ENCODE measurements at places on chromosomes 11 and 22.

- no peak for DNase-seq
These were observed 4.0 kb downstream of the CCKBR start for GRCh38 chr11:6263662-6264061.

DNA sequence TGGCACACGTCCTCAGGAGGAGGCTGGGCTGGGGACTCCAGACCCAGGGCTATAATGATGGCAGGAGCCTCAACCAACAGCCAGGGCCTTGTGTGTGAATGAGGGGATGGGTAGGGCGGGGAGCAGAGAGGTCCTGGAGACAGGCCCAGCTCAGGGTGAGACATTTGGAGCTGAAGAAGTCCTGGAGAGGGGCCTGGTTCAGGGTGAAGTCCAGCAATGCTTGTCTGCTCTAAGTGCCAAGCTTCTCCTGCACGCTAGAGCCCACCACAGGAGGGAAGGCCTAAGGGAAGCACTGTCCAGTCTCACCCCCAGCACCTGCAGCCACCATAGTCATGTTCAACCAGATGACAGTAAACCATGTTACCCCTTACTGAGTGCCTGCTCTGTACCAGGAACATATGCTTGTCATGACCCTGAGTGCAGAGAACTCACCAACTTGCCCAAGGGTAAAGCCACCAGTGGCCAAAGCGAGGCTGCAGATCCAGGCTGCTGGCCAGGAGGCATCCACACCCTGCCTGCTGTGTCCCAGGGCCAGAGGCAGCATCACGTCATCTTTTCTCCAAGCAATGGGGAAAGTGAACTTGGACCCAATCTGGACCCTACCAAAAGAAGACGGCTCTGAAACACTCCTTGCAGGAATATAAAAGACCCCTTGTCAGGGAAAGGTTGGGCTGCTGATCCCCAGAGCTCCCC lies 24.0 kb downstream of the LMO1 start:
- DNase-seq, result no peak

DNA sequence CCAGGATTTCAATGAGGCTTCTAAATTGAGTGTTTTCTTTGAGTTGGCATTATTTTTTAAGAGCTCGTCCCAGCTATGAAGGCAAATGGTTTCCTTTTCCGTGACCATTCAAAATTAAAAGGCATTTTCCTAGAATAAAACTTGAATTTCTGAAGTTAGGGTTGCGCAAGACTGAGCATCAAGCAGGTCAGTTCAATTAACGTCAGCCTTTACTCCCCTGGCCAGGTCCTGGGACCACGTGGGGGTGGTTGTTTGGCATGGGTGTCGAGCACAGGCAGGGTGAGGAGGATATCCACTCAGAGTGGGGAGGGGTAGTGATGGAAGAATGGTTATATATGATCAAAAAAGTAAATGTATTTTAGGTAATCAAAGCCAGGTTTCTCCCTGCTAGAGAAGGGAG lies 43.4 kb upstream of the TSKU start:
- no peak for DNase-seq

GRCh38 chr11:72411623-72412419 lies 22.5 kb downstream of the CLPB start:
- DNase-seq, result no peak

GRCh38 chr11:77072851-77073327 lies 6.1 kb downstream of the CAPN5 start:
- peak; percentile 29 for DNase-seq

GRCh38 chr11:117946156-117946841 lies 17.1 kb upstream of the TMPRSS13 start:
- DNase-seq, result no peak

- DNase-seq, result no peak
These were observed 37.9 kb upstream of the TOP3B start for GRCh38 chr22:22020425-22020852.

DNA sequence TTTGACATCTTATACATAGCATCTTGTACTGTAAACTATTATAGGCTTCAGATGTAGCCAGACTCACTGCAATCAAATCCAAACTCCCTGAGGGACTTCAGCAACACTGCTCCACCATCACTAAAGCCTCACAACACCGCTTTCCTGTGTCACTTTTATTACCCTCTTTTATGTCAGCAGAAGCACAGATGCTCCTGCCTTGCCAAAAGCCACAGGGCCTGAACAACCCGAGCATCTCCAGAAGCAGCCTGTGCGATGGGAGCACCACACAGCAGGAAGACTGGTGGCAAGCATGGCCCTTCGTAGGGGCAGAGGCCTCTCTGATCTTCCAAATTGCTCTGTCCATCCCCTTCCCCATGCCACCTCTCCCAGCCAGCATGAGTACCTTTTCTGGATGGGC lies 22.9 kb downstream of the TMEM123 start:
- no peak for DNase-seq

DNA sequence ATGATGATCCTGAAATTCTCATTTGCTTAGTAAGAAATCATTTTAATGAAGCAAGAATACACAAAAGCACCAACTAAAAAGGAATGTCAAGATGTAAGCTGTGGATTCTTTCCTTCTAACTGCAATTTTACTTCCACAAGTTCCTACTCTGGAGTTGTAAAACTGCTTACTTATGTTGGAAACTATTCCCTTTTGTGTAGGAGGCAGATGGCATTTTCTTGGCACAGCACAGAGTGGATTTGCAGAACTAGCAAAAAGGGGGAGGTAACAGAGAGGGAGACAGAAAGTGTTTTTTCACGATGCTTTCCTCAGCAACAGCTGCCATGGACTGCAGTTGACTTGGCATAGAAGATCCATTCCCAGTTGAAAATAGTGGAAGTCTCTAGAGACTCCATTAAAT lies 1112.0 kb upstream of the RAG2 start:
- no peak for DNase-seq

- no peak for DNase-seq
These were observed 797 bp downstream of the STARD10 start for GRCh38 chr11:72793076-72793424.

- no peak for DNase-seq
These were observed 23.3 kb downstream of the LINC01488 start for GRCh38 chr11:69504576-69505335.

DNA sequence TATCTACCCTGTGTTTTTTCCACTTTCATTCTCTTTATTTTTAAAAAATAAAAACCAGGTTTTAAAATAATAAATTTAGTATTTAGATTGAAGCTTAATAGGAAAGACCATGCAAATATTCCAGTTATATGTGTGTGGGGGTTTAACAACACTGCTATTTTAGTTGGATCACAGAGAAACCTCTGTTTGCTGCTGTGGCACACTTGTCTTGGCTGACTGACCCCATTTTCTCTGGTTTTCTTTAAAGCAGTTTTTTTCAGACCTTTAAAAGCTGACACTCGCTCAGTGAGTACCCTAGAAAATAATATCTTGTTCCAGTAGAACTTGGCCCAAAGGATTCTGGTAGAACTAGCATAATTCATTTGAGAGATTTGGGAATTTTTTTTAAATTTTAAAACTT lies 31.6 kb downstream of the ACER3 start:
- DNase-seq, result no peak

DNA sequence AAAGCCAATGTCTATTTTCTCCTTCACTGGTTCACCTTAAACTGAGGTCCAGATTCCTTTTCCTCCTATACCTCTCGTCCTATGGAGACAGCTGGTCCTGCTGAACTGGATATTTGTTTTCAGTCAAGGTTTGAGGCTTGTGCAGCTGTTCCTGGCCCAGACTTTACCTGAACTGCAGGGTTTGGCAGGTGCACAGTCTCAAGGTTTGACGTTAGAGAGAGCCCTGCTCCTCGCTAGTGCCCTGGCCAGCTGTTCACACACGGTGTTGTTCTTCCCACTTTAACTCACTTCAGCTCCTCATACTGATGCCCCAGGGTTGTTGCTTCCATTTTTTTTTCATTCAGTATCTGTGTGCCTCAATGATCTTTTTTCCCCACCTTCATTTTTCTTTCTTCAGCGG lies 74.0 kb upstream of the TTC12 start:
- no peak for DNase-seq

DNA sequence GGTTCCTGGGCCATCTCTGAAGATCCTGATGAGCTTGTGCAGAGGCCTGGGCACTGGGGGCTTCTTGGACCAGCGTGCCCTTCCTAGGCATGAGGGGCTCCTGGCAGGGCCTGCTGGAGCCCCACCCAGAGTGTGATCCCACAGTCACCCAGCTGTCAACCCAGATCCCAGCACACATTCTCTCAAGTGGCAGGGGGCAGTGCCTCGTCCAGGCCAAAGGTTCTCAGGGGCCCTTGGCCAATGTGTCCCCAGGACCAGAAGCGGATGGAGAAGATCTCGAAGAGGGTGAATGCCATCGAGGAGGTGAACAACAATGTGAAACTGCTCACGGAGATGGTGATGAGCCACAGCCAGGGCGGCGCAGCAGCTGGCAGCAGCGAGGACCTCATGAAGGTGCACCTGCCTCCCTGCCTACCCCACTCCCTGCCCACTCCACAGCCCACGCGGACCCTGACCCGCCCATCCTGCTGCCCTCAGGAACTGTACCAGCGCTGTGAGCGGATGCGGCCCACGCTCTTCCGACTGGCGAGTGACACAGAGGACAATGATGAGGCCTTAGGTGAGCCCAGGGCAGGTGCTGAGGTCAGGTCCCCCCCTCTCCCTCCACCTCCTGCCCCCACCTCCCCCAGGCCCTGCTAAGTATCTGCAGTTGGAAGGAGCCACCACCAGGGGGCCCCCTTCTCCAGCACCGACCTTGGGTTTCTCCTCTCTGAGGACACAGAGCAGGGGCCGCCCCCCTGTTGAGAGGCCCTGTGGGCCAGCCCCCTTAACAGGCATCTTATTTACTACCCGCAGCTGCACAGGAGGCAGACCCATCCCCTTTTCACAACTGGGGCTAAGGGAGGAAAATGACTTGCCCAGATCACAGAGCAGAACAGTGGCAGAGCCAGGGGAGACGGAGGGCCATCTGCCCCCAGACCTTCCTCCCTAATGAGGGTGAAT lies 14.7 kb downstream of the GGA1 start:
- DNase-seq, result peak; percentile 76

GRCh38 chr11:47987310-47987709 lies 7.0 kb downstream of the PTPRJ start:
- no peak for DNase-seq

DNA sequence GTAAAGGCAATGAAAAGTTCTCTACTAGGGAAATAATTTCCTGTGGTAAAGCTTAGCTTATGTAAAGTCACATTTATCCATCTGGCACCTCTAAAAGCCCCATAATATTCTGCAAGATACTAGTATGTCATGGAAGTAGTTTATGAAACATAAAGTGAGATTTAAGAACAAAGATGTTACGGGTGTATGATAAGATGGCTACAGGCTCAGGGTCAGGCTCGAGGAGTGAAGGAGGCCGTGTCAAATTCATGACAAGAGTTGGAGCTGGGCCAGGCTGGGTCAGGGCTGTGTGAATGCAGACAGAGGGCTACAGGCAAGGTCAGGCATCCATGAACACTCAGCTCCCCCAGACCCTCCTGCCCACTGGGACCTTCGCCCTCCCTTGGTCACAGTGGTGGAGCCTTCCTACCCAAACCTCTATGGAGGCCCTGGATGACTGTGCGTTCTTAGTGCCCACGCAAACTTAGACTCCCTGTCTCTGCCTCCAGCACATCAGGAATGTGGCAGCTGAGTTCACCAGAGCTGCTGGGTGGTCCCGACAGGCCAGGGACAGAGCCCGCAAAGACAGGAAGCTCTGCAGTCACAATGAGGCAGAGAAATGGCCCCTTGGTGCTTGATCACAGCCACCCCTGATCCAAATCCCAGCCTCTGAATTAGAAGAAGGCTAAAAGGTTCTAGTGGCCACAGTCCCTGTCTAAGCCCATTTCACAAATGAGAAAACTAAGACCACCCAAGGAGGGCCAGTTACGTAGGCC lies 14.8 kb downstream of the IGLL5 start:
- no peak for DNase-seq

- DNase-seq, result no peak
These were observed 13.0 kb upstream of the CKAP5 start for GRCh38 chr11:46858920-46859546.

- no peak for DNase-seq
These were observed 324.7 kb downstream of the ETS1 start for GRCh38 chr11:128262463-128263345.

DNA sequence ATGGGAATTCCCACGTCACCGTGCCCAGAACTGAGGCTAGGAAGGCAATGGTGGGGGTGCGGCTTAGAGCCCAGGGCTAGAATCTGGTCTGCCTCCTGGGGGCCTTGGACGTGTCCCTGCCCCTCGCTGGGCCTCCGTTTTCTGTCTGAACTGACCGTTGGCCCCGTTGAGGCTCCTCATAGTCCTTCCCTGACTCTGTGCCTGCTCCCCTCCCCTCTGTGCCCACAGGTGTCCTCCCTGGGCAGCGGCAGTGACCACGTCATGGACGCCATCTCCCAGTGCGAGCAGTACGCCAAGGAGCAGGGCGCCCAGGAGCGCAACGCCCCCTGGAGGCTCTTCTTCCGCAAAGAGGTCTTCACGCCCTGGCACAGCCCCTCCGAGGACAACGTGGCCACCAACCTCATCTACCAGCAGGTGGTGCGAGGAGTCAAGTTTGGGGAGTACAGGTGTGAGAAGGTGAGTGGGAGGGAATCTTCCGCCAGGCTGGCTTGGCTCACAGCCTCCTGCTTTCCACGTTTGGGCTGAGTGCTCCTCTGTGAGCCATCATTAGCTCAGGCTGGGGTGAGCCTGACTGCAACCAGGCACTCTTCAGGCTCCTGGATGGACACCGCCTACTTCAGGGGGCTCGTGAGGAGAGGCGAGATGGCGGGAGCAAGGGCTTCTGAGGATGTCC lies 63.9 kb downstream of the MYO7A start:
- DNase-seq, result peak; percentile 12

- no peak for DNase-seq
These were observed 184.9 kb downstream of the TENM4 start for GRCh38 chr11:79255965-79256364.

- no peak for DNase-seq
These were observed 34.8 kb upstream of the MYOD1 start for GRCh38 chr11:17684550-17684949.

DNA sequence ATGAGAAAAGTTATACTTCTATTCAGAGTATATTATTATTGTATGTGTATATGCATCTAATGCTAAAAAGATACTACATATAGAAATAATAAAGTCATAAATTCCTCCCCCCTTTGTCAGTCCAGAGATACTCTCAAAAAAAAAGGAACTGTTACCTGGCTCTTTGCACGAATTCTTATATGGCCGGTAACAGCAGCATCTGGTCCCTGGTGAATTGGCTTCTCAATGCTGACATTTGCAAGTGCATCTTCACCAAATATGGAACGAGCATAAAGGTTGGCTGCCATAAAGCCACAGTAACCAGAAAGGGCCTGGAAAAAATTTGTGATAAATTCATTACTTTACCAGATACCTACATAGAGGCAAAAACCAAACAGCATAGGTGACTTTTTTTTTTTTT lies 41.2 kb downstream of the COPB1 start:
- DNase-seq, result no peak

GRCh38 chr11:8019314-8020243 lies 32.4 kb downstream of the EIF3F start:
- peak; percentile 4 for DNase-seq

- DNase-seq, result peak; percentile 69
These were observed 26.5 kb upstream of the UBASH3B start for GRCh38 chr11:122628810-122629555.

GRCh38 chr22:40727964-40728615 lies 48.8 kb downstream of the MCHR1 start:
- DNase-seq, result no peak

GRCh38 chr22:40517631-40518030 lies 118.9 kb downstream of the MRTFA start:
- DNase-seq, result no peak

All from CD4-positive, alpha-beta T cell (primary cell).